ENCODE measurements at places on chromosomes 2 and 18.

GRCh38 chr18:79802298-79802697 is 4.6 kb downstream of the KCNG2 start:
- no peak for DNase-seq

DNA sequence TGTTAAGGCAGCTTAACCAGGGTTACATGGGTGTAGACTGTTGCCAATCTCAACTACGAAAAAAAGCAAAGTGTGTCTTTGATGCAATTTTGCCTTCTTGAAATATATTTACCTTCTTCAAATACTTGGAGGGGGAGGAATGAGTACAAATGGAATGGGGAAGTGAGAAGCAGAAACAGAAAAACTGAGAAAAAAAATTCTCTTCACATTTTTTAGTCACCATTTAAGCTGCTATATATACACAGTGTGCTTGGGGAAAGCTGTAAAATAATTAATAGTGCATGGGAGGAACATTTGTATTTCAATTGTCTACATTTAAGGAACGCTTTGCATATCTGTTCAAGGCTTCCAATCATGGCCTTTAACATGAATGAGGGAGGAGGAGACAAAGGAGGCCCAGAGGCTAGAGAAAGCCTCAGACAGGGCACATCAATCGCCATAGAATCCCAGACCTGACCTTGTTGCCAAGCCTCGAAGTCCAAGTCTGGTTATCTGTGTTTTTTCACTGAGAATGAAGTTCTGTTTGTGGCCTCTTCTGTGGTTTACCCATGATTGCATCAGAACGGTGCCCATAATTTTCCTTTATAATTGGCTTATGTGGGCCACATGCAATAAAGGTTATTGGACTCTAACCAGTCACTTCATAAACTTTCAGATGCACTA is 158.6 kb downstream of the PIK3C3 start:
- no peak for DNase-seq

DNA sequence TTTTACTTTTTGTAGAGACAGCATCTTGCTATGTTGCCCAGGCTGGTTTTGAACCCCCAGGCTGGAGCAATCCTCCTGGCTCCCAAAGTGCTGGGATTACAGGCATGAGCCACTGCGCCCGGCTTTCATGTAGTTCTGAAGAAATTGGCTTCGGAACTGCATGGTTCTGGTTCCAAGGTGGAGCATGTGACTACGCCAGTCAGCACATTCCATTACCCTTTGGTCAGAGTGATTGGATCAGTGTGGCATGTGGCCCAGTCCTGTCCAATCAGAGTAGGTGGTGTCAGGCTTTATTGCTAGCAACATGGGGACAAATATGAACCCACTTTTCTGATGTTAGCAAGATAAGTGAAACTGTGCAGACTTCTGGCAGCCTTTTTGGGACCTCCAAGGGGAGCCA is 16.3 kb upstream of the ATOH8 start:
- no peak for DNase-seq

DNA sequence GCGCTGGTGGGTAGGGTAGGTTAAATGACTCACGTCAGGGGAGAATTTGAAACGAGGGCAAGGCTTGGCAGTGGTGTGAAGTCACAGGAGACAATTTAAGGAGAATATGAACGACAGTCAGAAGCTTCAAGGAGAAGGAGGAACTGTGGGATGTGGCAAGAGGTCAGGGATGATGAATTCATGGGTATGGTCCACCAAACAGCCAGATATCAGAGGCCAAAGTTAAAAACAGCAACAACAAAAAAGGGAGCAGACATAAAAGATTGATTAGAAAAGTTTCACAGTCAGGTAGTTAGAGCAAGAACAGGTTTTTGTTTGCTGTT is 1.4 kb upstream of the ZNF396 start:
- no peak for DNase-seq

DNA sequence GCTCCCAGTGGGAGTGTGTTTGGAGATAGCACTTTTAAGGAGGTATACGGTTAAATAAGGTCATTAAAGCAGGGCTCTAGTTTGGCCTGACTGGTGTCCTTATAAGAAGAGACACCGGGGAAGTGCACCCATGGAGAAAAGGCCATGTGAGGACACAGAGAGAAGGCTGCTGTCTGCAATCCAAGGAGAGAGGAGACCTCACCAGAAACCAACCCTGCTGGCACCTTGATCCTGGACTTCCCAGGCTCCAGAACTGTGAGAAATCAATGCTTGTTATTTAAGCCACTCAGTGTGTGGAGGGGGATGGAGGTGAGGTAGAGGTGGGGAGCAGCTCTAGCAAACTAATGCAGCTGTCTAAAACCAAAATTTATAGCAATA is 62.0 kb downstream of the RPL31 start:
- no peak for DNase-seq

GRCh38 chr2:45649858-45650811 is 1.3 kb upstream of the PRKCE start:
- peak; percentile 34 for DNase-seq

- DNase-seq: no peak
These were observed 75.7 kb upstream of the TFCP2L1 start for GRCh38 chr2:121360566-121361300.

DNA sequence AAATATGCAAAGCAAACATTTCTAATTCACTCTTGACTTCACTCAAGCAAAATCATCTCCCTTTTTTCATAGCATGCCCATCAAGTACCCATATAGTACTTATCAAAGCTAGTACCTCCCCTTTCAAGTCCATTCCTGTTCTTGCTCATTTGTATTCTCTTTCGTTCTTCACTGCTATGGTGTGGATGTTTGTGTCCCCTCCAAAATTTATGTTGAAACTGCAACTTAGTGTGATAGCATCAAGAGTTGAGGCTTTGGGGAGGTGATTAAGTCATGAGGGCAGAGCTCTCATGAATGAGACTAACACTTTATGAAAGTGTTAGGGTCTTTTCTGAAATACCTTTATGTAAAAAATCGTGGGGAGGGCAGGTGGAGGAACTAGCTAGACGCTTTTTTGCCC is 52.9 kb downstream of the RNU4ATAC start:
- no peak for DNase-seq

- no peak for DNase-seq
These were observed 93.6 kb downstream of the RAPGEF4 start for GRCh38 chr2:172829229-172829628.

GRCh38 chr2:112942654-112943002 is 31.7 kb downstream of the IL37 start:
- no peak for DNase-seq

Measured in GM12892 (cell line).